ENCODE measurements at places on chromosomes 1 and 21.

GRCh38 chr1:13605159-13605558 is 21.5 kb downstream of the PDPN start:
- no peak for DNase-seq

DNA sequence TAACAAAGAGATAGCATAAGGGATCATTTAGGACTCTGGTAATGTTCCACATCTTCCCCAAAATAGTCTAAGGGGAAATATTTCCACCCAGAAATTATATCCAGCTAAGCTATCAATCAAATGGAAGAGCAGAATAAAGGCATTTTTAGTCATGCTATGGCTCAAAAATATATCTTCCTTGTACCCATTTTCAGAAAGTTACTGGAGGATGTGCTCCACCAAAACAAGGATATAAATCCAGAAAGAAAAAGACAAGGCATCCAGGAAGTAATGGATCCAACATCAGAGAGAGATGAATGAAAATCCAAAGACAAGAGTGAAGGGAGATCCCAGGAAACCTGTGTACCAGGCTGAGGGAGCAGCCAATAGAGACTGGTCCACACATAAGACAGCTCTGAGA is 2.7 kb upstream of the KRTAP10-8 start:
- DNase-seq: no peak

GRCh38 chr21:14262039-14262438 is 46.1 kb downstream of the RBM11 start:
- no peak for DNase-seq

DNA sequence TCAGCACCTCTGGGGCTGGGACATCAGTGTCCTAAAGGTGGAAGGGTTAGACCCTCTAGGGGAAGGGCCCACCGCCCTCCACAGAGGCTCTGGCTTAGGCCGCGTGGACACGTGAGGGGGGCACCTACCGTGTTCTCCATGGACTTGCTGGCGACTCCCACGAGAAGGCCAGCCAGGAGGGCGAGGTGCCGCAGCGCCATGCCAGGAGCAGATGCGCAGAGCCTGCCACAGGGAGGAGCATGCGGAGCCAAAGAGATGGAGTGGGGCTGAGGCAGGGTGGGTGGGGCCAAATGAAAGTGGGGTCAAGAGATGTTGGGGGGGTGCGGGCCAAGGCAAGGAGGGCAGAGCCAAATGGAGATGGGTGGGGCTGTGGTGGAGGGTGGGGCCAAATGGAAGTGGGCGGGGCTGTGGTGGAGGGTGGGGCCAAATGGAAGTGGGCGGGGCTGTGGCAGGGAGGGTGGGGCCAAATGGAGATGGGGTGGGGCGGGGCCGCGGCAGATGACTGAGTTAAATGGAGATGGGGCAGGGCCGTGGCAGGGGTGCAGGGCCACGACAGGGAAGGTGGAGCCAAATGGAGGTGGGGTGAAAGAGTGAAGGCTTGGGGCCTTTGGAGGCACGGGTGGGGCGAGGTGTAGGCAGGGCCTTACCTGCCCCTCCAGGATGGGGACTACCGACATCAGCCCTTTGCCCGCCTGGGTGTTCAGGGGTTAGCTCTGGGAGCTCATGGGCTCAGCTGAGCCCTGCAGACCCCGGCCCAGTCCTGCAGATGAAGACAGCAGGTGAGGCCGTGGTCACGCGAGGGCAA is 17.4 kb upstream of the RNF223 start:
- no peak for DNase-seq

DNA sequence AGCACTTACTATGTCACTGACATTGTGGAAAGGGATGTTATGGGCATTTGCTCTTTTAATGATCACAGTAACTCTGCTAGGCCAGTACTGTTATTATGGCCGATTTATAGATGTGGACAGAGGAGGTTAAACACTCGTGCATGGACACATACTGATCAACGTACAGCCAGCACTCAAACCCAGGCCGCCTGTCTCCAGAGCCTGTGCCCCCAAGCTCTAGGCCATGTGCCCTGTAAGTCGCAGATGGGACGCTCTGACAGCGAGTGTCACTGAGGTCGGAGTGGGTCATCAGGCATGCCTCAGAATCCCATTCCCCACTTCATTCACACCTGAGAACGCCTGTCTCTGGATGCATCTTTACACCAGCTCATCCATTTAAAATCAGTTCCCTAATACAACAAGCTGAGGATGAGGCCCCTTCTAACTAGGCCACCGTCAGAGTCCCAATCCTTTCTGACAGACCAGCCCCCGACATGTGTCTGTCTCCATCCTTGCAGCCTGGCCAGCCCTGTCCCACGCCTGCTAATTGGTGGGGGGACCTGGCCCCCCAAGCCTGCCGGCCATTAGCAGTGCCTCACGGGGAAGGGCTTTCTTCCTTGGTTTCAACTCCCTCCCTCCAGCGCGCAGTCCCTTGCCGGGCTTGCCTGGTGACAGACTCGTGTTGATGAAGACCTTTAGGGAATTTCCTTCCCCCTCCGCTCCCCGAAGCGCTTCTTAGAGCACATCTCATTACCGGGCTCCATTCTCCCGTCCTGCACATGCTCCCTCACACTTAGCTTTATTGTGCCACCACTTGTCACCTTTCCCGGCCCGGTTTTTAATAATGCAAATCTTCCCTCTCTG is 436.8 kb downstream of the KIF26B start:
- DNase-seq: no peak

GRCh38 chr21:41439248-41439647 is 13.2 kb downstream of the MX1 start:
- no peak for DNase-seq

DNA sequence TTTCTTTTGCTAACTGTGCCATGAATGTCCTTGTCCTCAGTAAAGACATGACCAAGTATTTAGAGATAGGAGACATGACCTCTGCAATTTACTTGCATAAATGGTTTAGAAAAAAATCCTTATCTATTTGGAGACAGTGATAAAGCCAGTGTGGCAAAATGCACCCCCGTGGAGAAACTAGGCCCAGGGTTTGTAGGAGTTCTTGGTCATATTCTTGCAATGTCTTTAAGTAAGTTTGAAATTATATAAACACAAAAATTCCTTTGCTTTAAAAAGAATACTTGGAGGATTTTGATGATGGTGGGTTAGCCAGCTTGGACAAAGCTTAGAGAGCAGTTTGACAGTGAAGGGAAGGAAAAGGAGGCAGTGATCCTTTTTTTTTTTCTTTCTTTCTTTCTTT is 101.9 kb upstream of the SLC45A1 start:
- DNase-seq: no peak

DNA sequence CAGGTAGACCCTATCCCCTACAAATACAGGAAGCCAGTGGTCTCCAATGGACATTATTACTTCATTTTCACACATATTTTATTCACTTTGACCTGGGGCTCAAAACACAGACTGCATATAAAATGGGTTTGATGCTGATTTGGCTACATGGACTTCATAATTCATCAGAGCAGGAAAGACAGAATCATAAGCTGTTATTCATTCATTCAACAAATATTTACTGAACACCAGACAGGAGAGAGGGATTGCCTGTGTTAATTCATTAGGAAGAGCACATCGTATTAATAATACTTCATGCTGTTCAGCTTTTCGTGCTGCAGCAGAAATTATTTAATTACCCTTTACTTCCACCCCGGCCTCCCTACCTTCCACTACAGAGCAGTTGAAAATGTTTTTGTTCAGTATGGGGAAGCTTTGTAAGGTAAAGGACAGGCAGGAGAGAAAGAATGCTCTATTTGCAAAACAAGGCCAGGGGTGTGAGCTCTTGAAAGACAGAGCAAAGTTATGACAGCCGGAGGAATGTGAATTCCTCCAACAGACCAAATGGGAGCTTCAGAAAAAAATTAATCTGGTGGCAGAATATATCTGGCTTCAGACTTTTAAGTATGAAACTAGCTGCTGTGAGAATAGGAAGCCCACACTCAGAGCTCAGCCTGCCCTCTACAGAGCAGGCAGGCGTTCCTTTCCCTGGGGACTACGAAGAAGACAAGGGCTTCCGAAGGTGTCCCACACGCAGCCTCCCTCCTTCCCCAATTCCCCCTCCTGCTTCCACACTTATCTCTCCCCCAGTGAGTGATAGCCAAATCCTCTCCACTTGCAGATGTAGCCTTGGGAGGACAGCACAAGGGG is 58.0 kb downstream of the MDM4 start:
- no peak for DNase-seq

DNA sequence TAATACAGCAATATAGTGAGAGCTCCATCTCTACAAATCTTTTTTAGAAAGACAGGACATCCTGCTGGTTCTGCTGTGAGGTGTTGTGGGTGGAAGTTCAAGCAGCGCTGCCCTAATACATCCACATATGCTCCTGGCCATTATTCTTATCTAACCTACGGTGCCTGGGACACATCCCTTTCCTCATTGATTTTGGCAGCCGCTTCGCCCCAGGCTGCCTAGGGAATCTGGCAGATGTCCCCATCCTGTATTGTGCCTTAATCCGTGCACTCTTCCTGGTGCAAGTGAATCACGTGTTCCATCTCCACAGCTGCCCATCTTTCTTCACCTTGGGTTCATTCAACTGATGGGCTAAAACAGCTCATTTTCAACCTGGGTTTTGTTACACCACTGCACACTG is 3.1 kb upstream of the UBE2G2 start:
- no peak for DNase-seq

DNA sequence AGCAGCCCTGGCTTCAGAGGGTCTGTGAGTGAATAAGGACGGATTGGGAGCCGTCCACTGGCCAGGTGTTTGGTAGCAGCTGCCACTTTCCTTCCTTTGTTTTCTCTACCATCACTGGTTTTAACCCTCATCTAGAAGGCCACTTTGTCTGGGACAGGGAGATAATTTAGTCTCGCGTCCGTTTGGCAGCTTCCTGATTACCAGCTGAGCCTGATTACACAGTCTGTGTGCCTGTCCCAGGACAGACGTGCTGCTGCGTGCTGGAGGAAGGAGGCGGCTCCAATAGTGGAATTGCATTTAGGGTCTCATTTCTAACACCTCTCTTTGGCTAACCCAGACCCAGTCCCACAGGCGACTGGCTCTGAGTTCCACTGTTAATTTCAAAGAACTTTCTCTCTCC is 24.6 kb upstream of the CASQ2 start:
- no peak for DNase-seq

GRCh38 chr1:70431317-70431716 is 20.2 kb downstream of the CTH start:
- DNase-seq: no peak

GRCh38 chr1:29202053-29202452 is 20.4 kb upstream of the SRSF4 start:
- DNase-seq: no peak

DNA sequence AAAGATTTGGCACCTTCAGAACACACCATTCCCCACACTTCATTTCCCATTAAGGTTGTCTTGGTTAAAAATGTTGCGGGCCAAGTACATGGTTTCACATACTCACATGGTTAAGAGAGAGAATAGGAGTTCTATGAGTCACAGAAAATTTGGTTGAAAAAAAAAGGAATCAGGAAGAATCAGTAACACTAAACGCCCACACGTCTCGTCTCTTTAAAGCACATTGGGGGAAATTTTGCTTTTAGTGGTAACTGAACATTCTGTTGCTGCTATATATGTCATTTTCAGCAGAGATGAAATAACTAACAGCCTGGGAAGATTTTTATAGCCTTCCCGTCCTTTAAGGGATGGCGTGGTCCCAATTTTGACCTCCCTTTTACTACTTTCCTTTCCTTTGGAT is 132.9 kb upstream of the ERG start:
- no peak for DNase-seq

DNA sequence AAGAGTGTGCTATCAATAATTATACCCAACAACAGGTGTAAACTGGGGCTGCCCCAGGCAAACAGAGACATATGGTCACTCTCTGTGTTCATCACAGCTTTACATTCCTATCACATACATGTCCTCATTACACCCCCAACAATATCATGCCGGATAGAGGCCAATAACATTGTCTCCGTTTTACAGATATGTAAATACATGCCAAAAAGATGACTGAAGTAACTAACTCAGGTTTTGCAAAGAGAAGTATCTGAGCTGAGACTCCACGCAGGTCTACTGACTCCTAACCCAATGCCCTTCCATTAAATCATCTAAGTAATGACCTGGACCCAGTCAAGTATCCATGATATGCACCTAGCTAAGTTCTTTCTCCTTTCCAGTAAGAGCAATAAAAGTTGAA is 55.0 kb downstream of the JAK1 start:
- no peak for DNase-seq

GRCh38 chr1:190478149-190479049 is 735 bp upstream of the BRINP3 start:
- no peak for DNase-seq

DNA sequence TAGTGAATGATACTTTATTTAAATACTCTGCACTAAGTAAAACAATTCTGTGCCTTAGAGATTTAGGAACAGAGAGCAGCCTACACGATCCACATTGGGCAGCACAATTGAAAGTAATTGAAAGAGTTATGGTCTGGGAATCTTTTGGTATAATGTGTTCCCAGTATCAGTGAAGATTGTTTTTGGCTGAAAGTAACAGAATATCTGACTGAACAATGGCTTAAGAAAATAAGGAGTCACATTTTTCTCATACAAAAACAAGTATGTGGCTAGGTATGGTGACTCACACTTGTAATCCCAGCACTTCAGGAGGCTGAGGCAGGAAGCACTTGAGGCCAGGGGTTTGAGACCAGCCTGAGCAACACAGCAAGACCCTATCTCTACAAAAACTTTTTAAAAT is 306.2 kb downstream of the NFIA start:
- DNase-seq: no peak

- DNase-seq: no peak
Measured at GRCh38 chr1:50645139-50645538, 221.9 kb upstream of the DMRTA2 start.

DNA sequence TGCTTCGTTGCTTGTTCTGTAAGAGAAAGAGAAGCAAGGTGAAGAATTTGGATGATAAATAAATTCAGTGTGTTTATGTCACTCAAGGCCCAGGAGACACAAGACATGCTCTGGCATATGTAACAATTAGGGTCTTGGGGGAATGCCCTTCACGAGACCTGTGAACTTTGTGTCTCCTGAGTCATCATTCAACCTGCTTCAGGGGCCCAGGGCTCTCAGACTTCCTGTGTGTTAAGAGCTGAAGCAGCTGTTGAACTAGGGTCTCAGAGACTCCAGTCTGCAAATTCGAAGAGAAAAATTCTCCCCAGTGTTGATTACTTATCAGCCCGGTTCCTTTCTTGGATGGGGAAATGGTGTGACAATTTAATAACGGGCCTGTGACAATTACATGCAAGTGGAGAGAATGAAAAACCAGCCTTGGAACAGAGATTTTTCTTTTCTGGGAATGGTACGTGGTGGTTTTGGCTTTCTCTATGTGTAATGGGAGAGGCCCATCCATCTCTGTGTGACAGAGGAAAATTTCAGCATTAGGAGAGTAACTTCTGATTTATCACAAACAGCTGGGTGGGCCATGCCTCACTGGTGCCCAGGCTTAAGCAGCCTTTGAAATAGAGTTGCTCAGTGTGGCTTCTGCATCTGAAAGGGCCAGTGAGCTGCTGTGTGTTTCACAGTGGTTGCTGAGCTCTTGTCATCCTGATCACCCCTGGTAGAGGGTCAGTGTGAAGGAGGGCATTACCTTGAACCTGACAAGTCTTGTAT is 22.4 kb downstream of the HUNK start:
- no peak for DNase-seq

GRCh38 chr1:161402446-161402845 is 34.8 kb upstream of the CFAP126 start:
- DNase-seq: no peak

All from T1000 (cell line).